Metanephros (tissue), 2 donors: ENCODE measurements at places on chromosomes 1 and 21. TPM values are rescaled to one million over a fixed set of nuclear protein-coding genes. Genes with fewer than 3 reads are reported as not detected.

OR2T29 gene
- total RNA-seq, result not detected

HSPA6 gene
- 26.2 TPM for total RNA-seq

C1orf94 gene
- not detected for total RNA-seq

GPR161 gene
- 14.5 TPM for total RNA-seq

TAS1R1 gene
- 0.53 TPM for total RNA-seq

PI4KB gene
- total RNA-seq, result 54.5 TPM

ABCB10 gene
- total RNA-seq, result 16.5 TPM

AJAP1 gene
- total RNA-seq, result 4.0 TPM

TMEM82 gene
- 2.5 TPM for total RNA-seq

DDAH1 gene
- total RNA-seq, result 80.4 TPM
